ENCODE measurements at places on chromosomes 6 and 20.

DNA sequence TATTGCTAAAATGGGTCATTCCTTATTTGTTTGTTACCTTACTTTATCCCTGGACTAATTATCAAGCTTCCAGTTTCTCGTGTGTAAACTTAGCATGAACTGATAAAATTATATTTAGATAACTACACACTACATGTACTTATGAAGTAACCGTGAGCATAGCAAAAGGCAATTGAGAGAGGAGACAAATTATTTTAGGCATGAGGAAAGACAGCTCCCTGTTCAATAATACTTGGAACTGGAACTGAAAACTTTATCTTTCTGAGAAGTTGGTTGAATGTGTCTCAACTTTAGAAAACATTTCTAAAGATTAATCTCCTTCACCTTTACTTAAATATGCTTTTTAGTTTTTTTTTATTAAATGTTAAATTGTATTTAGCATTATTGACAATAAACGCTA, 11.4 kb downstream of the CRISP3 start:
- no peak for DNase-seq

DNA sequence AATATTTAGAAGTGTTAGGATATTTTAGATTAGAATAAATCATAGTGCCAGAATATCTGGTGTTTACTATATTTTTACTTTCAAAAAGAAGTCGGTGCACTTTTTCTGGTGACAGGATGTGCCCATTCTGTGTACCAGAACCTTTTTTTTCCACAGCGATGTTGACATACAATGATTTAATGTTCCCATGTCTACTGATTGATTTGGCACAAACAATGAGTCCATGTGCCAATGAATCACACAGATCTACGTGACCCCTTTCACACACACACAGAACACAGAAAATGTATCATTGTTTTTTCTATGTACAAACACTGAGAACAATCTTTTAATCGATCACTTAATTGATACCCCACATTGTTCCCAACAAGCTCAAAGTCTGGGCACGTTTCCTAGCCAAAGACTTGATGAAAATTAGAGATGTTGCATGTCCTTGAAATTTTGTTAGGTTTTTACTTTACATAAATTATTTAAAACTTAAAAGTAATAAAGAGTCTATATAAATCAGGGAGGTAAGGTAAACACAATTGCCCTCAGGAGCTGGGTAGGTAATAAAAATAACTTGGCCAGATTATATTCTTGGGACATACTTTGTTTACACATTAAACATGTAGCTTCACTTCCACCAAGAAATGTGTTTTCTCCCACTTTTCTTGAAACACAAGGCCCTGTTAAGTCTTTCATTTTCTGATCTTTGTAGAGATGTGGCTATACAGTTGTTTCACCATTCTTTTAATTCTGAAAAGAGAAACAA, 36.4 kb upstream of the SOX4 start:
- no peak for DNase-seq

DNA sequence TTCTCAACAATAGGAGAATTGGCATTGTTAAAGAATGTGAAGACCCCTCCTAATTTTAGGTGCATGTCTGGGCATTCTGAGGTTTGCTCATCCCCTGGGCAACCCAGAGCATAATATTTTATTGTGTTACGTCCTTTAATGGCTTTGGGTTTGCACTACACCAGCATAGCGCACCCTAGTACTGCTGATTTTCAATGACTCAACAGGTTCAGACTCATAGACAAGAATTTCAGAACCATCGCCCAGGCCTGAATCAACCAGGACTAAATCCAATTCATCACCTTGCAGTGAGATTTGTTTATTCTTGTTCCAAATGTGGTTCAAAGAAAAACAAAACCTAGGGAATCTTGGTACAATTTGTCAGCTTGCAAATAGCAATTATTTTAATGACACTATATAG, 137.8 kb upstream of the PHACTR1 start:
- peak; percentile 53 for DNase-seq

DNA sequence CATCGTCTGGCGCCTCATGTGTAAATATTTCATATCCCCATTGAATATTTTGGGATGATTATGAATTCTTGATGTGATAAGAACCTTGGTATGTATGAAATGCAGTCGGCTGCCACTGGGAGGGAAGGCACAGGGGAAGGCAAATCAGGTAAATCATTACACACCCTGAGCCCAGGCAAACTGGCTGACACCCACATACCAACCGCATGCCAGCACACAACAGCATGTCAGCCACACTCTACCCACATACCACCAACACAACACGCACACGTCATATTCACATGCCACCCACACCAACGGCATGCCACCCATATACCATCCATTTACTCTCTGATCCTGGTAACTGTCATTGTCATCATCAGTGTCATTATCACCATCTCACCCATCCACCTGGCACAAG, 28.3 kb upstream of the MDGA1 start:
- peak; percentile 53 for DNase-seq

DNA sequence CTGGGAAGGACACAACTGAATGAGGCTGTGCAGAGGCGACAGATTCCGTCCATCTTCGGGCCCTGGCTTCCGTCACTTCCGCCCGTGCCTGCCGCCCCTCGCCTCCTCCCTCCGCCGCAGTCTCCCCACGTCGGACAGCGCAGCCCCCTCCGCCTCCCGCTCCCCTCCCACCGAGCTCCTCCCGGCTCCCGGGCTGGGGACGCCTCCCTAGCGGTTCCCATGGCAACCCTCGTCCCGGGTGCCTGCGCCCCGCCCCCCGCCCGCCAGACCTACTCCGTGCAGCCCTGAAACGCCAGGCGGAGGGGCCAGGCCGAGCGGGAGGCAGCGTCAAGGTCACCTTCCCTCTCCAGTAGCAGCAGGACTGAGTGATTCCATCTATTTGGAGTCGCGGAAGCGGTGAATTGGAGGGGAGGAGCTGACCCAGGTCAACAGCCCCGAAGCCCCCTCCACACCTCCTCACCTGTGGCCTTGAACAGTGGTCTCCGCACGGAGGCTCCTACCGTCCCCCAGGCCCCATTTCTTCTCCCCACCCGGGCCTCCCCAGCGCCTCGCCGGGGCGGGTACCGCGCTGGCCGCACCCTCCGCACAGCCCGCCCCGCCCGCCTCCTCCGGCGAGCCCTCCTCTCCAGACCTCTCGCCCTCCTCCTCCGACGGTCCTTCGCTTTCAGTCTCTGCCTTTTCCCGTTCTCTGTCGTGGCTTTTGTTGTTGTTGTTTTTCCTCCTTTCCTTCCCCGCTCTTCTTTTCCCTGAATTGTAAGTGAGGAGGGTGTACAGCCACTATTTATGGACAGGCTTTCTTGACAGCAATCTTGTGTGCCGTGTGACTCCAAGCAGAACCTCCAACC, 951 bp downstream of the NRSN2 start:
- DNase-seq, result peak; percentile 96

DNA sequence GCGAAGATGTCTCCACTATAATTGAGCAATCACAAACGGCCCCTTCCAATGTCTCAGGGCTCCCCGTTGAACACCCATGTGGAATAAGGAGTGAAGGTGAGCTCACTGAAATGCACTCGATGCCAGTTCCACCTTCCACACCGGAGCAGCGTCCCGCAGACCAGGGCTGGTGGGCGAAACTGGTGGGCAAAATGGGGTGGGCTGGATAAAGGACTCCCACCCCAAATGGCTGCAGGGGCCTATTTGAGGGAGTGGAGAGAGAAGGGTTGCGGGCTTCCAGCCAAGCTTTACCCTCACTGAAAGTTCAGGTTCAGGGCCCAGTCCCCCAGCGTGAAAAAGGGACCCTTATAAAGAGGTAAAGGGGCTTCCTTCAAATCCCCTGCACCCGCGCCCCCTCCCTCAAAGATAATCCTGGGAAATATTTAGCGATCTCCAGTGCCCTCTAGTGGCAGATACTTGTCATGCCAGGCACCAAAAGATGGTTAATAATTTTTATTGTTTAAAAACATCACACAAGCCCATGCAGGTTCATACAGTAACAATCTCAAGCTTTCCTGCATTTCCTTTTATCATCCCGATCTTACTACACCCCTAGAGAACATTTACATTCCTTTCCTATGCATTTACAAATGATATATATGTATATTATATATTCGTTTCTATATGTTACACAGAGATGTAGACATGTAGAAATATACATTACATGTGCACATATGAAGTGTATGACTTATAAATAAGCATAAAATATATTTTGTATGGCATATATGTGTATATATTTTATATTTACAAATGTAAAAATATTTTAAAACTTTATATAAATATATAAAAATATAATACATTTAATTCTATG, 58.2 kb upstream of the NKX2-2 start:
- DNase-seq, result peak; percentile 15

DNA sequence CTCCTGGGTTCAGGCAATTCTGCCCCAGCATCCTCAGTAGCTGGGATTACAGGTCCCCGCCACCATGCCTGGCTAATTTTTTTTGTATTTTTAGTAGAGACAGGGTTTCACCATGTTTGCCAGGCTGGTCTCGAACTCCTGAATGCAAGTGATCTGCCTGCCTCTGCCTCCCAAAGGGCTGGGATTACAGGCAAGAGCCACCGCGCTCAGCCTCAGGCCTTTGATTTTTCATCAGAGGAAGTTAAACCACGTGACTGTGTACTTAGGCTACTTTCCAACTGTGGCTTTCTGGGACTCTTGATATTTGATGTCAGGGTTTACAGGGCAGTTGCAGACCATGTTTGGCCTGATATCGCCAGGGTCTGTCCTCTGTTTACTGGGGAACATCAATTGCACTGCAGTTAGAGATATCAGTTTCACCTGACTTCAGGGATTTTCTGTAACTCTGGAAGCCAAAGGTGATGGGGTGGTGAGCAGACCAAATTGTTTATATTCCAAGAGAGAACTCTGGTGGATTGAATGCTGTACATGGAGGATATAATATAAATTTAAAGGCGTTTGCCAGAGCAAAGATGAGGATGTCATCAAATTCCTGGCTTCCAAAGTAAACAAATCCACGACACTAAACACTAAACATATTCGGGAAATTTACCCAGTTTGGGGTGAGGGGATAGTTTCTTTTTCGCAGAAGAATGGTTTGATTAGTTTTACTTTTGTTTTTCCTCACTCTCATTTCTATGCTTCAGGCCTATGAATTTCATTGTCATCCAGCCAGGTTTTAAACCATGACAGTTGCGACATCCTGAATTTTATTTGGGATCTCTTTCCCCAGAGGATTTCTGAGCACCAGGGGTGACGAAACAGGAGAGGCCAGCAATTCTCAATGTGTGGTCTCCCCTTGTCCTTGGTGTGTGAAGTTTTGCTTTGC, 4.2 kb downstream of the PSMF1 start:
- peak; percentile 15 for DNase-seq
